ENCODE measurements at places on chromosomes 13 and 19.

DNA sequence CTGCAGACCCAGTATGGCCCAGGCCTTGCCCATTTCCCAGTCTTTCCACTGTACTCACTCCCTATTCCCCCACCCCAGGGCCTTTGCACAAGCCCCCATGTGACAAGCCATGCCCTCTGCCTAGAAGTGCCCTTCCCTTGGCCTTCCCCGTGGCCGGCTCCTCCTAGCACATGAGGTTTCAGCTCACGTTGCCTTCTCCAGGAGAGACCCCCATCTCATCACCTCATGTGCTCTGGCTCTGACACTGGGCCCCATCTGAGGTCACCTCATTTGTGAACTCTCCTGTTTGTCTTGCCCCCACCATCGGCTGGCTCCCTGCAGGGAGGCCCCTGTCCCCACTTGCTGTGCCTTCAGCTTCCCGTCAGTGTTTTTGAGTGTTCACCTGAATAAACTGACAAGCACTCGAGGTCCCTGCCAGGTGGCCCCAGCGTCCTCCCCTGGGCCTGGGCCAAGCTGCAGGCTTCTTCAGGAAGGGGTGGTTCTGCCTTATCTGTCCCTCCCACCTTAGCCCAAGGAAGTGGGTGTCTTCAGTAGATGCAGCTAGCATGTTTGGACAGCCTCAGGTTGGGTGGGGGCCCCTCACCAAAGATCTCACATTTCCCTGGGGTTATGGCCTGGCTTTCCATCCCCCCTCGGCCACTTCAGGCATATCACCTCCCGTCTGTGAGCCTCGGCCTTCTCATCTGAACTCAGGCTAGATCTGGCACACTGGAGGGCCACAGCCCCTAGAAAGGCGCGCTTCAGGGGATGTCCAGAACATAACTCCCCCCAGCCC, 3.8 kb upstream of the SLC25A42 start:
- H3K27ac ChIP-seq: no peak overlapping the region

DNA sequence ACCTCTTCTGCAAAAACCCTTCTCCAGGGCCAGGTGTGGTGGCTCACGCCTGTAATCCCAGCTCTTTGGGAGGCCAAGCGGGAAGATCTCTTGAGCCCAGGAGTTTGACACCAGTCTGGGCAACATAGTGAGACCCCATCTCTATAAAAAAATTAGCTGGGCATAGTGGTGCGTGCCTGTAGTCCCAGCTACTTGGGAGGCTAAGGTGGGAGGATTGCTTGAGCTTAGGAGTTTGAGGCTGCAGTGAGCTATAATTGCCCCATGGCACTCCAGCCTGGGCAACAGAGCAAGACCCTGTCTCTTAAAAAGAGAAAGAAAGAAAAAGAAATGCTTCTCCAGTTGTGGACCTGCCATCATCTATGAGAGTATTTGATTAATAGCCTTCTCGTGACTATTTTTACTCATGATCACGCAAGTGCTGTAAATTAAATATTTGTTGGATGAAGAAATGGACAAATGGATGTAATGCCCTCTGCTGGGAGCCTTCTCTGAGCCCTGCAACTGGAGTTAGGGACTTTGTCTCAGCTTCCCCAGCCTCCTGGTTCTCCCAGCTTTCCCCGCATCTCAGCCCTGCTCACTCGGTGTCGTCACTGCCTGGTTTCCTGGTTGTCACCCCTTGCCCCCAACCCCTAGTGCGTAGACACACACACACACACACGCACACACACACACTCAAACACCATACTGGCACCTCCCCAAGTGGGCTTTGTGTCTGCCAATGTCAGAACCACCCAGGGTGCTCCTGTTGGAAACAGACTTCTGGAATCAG, 12.2 kb downstream of the WIZ start:
- no peak for DNase-seq
- no peak overlapping the region for H3K4me3 ChIP-seq
- H3K27me3 ChIP-seq: no peaks in the 10 kb centered on the region
- no peaks in the 10 kb centered on the region for H3K36me3 ChIP-seq
- peaks cover 10% of the 10 kb centered on the region for H3K4me1 ChIP-seq

DNA sequence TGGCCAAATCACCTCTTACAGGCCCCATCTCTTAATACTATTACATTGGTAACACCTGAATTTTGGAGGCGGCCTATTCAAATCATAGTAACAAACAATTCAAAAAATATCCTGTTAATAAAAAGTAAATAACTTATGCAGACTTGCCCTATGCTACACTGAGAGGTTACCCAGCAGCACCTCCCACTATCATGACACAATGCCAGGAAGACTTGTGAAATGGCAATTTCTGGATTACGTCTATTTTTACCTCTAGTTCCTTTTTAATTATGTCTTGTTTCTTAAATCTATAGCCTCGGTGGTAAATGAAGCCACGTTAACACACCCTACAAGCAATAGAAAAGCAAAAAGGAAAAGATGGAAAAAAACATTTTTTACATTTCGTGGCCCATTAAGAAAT, 6.2 kb upstream of the DZIP1 start:
- no peaks in the 10 kb centered on the region for H3K27me3 ChIP-seq
- no peak for DNase-seq
- no peak overlapping the region for H3K4me3 ChIP-seq
- no peaks in the 10 kb centered on the region for H3K4me1 ChIP-seq
- H3K27ac ChIP-seq: no peak overlapping the region
- no peaks in the 10 kb centered on the region for H3K36me3 ChIP-seq

GRCh38 chr13:74182491-74182890, 48.3 kb upstream of the KLF12 start:
- H3K27ac ChIP-seq: no peak overlapping the region
- H3K4me3 ChIP-seq: no peak overlapping the region
- DNase-seq: no peak
- H3K36me3 ChIP-seq: no peaks in the 10 kb centered on the region
- H3K27me3 ChIP-seq: no peaks in the 10 kb centered on the region

DNA sequence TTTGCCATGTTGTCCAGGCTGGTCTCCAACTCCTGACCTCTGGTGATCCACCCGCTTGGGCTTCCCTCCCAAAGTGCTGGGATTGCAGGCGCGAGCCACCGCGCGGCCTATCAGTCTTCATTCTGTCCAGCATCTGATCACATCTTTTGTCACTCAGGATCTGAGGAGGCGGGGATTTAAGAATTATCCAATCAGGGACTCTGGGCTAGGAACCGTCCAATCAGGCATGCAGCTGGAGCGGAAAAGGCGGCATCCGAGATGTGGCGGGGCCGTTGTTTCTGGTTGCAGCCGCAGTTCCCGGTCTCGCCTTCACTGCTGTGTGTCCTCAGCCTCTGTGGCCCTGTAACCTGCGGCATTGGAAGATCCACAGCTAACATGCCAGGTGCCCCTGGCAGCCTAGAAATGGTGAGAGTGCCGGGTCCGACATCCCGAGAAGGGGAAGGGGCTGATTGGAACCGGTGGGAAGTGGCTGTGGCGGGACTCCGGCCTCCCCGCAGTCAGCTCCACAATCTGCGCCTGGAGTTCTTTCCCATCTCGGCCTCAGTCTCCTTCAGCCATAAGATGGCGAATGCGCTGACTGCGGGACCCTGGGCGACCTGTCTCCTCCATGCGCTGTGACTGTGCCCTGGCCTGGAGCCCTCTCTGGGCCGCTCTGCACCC, at the start of gene ZNF729:
ZNF729 (plus strand) TSS at position 291 of the 660 bp plus-strand sequence; CDS start at position 376, 85 bp downstream.
- H3K36me3 ChIP-seq: no peaks in the 10 kb centered on the region
- H3K4me3 ChIP-seq: no peak within 1 kb of the TSS
- no peak for DNase-seq
- no peak within 1 kb of the TSS for H3K27ac ChIP-seq
- no peaks in the 10 kb centered on the region for H3K27me3 ChIP-seq
- no peaks in the 10 kb centered on the region for H3K4me1 ChIP-seq

DNA sequence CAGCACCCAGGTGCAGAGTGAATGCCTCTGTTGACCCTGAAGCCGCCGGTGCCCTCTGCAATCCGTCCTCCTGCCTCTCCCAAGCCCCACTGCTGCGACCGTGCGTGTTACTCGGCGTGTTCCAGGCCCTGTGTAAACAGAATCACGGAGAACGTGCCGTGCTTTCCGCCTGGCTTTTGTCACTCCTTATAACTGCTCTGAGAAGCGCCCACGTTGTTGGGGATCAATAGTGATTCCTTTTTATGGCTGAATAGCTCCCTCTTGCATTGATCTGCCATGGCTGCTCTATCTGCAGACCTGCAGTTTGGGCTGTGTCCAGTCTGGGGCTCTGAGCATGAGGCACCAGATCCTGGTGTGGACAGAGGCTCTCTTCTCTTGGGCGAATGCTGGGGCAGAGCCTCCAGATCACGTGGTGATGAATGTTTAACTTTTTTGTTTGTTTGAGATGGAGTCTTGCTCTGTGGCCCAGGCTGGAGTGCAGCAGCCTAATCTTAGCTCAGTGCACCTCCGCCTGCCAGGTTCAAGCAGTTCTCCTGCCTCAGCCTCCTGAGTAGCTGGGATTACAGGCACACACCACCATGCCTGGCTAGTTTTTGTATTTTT, 15.8 kb downstream of the ADPRHL1 start:
- no peak overlapping the region for H3K27ac ChIP-seq
- no peaks in the 10 kb centered on the region for H3K4me1 ChIP-seq
- no peaks in the 10 kb centered on the region for H3K27me3 ChIP-seq
- no peak for DNase-seq

Data from HCT116 (cell line).